ENCODE measurements at places on chromosomes 5 and 9.

GRCh38 chr9:135701959-135702721, at the start of gene KCNT1:
Gene KCNT1, plus strand, starts transcription at chr9:135702185. Its CDS starts 74 bp downstream, at chr9:135702259.
- peak; percentile 23 for DNase-seq

GRCh38 chr5:122287101-122287500, 24.9 kb upstream of the SNCAIP start:
- no peak for DNase-seq

DNA sequence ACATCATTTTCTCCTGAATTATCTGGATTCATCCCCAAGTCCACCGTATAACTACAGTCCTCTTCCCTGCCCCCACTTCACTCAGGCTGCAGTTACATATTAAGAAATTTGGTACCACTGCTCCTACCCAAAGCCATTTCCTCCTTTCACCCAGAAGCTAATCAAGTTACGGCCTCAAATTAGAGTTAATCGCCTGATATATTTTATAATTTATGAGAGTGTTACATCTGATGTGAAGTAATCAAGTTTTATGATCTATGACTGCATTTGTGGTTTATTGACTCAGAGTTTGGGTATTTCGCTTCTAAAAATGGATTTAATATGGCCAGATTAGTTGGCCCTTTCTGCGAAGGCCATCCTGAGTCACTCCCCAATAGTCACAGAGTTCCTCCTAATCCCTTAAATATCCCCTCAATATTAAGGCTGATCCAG, 223.6 kb upstream of the KIF2A start:
- no peak for DNase-seq

GRCh38 chr5:113162770-113163169, 186.2 kb downstream of the DCP2 start:
- DNase-seq = no peak

DNA sequence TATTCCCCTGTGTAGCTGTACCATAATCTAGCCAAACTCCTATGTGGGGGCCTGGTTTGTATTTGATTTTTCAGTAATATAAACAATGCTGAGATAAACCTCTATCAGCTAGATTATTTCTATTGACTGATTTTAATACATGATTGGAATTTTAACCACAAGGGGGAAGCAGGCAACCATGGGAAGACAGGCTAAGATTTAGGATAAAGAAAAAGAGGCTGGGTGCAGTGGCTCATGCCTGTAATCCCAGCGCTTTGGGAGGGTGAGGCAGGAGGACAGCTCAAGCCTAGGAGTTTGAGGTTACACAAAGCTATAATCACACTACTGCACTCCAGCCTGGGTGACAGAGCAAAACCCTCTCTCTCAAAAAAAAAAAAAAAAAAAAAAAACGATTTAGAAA, 18.1 kb upstream of the GPX3 start:
- no peak for DNase-seq

GRCh38 chr5:32859211-32859641, 148.1 kb downstream of the NPR3 start:
- DNase-seq = no peak
